NB4 (cell line): ENCODE measurements at places on chromosomes 5 and 9.

DNA sequence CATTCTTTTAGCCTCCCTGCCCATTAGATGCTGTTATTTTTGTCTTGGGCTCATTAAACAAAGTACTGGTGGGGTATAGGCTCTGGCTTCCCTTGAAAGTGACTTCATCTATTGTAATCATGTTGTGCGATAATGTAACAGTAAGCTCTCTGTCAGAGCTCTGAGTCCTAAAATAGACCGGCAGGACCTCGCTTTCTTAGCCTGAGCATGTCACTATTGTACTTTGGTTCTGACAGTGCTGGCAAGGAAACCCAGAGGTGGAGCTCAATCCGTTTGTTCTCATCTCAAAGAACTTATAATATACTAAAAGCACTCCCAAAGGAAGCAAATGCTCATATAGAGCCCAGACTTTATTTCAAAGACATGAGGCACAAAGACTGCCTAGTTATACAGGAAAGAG, 339.1 kb upstream of the CCNH start:
- DNase-seq = no peak

DNA sequence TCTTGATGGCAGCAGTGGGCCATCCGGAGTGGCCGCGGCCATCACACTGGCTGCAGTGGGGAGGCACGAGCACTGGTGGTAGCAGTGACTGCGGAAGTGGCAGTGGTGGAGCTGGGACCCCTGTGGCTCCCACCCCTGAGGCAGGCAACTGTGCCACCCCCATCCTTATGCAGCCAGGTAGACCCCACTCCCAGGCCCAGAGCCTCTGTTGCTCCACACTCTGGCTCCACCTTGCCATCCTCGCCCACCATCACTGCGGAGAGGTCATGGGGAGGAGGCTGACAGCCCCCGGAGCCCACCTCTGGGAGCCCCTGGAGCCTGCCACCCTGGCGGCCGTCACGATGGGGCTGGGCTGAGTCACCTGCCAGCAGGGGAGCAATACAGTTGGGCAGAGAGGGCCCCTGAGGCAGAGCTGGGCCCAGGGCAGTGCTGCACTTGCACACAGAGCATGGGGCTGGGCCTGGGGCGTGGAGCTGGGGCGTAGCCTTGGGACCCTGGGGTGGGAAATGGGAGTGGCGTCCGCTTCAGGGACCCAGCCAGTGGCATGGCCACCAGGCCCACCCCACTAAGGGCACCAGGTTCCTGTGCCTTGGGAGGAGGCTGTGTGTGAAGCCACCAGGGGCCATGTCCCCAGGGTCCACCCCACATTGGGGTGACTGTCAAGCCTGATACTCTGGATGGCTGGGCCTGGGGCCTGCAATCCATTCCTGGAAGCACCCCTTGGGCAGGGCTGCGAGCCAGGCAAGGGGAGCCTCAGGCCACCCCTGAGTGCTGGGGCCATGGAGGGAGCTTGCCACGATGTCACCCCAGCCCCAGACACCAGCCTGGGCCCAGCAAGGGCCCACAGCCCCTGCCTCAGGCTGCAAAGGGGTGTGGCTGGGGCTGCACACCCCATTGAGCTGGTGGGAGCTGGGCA, 7.7 kb downstream of the AMBP start:
- DNase-seq = no peak

DNA sequence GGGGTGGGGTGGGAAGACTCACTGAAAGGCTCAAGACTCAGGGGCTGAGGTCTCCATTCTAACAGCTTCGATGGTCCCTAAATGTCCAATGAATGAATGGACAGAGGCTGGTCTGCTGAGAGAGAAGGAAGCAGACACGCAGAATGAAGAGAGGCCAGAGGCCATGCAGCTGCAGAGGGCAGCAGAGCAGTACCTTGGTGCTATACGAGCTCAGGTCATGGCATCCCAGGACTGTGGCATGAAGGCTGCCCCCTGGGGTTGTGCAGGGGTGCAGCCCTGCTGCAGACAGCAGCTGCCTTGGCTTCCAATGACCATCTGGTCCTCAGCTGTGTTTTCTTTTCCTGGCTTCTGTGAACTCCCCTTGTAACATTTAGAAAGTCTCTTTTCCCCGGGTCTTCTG, 15.2 kb upstream of the CORO2A start:
- DNase-seq = no peak

- no peak for DNase-seq
These were observed 855 bp downstream of the MCC start for GRCh38 chr5:113487416-113487780.

DNA sequence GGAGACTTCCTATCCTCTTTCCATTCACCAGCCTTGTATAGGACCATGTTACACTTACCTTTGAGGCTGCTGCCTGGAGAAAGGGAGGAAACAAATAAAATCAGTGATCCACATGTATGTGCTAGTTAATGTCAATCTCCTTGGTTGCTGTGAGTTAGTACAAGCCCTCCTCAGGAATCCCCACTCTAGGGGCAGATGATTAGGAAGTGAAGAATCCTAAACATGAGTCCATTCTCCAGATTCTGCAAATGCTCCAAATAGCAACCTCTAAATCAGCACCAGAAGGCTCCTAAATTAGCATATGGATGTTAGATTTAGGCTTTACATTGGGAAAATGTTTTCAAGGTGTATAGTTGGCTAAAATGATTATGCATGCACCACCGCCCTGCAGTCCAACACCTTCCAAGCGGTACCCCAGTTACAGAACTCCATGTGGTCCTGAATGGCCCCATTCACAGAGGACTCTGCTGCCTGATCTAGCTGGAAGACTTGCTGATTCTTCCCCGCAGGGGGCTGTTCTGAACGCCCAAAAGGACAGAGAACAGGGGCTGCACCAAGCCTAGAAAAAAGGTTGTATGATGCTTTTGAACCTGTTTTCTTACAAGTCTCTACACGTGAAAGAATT, 123.2 kb downstream of the TLE1 start:
- no peak for DNase-seq

GRCh38 chr9:37104183-37104889, 16.0 kb upstream of the ZCCHC7 start:
- DNase-seq = peak; percentile 58

DNA sequence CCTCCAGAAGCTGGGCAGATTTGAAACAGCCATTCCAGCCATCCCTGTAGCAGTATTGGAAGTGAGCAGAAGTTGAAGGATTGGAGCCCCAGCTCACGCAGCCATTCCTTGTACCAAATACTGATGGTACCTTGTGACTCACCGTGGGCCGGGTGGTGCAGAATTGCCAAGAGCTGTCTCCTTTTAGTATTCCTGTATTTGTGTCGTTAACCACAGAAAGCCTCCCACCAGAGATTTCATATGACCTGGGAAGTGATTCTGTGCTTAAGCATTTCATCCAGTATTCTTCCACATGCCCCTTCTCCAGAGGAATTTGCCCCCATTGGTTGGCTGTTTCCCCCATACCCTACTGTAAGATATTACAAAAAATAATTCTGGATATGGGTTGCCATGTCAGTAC, 17.7 kb upstream of the TLX3 start:
- no peak for DNase-seq

DNA sequence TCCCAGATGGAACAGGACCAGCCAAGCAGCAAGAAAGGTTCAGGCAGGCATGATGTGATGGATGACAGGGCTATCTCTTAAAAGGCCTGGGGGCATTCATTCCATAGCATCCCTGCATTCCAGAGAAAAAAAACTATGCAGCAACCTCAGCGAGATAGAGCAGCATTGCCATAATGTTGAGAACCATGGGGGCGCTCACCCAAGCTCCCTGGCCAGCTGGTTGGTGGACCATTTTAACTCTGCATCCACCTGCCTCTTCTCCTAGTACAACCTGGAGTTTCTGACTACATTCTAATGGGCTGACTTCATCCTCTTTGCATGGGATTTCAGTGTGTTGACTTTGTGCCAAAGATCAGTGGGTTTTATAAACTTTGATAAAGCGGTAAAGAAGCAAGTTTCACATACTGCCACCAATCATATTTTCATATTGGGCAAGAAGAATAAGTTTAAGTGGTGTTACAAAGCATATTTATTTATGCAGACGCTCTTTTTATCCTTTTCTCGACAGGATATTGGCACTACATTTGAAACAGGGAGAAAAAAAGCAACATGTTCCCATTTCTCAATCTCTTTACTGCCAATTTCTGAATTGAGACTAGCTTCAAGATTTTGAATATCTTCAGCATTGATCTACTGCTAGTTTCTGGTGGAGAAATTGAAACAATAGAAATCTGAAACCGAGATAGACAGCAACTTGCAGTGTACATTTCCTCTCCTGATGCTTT, 378.3 kb upstream of the WWC1 start:
- no peak for DNase-seq

- no peak for DNase-seq
These were observed 589.4 kb downstream of the NR2F1-AS1 start for GRCh38 chr5:92991581-92992067.

DNA sequence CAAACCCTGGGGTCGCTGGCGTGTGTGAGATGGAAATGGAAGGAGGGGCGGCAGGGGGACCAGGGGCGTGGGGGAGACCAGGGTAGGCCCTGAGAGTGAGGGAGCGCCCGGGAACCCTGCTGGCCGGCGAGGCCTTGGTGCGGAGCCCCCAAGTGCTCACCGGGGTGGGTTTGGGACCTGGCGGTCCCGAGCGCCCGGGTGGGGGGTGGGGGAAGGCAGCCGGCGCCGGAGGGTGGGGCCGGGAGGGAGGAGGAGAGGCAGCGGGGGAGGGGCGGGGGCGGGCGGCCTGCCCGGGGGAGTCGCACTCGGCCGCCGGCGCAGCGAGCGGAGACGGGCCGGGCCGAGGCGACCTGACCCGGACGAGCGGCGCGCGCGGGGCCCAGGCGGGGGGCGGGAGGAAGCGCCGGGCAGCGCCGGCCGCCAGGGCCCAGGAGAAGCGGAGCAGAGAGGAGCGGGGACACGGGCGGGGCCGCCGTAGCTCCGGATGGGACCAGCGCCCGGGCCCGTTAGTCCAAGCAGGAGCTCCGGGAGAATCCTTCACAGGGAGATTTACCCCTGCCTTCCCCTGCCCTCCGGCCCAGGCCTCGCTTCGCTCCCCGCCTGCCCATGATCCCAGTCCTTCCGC, at the start of gene NPR2:
NPR2 (plus strand) TSS at position 295 of the 625 bp plus-strand sequence. CDS start 818 bp downstream, outside the sequence.
- DNase-seq = no peak

DNA sequence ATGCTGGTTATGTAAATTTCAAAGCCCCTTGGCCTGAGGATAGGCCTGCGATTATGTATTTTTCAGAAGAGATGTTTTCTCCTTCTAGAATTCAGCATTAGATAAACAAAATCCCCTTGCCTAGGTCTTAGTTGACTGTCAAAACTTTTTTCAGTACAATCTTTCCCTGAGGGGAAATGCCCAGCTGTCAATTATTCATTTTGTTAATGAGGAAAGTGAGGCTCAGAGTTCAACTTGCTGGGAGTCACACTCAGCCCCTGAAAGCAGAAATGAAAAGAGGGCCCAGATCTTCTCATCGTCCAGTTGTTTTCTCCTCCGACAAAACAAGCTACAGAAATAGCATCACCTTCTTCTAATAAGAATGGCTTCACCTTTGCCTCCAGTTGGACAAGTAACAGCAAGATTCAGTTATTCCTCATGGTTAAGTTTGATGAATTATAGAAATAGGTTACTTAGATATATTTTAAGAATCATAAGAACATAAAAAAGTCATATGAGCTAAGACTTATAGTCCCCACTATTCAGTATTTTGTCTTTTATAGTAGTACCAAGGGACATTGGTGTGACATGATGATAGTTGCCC, 627.1 kb upstream of the WWC1 start:
- DNase-seq = no peak

DNA sequence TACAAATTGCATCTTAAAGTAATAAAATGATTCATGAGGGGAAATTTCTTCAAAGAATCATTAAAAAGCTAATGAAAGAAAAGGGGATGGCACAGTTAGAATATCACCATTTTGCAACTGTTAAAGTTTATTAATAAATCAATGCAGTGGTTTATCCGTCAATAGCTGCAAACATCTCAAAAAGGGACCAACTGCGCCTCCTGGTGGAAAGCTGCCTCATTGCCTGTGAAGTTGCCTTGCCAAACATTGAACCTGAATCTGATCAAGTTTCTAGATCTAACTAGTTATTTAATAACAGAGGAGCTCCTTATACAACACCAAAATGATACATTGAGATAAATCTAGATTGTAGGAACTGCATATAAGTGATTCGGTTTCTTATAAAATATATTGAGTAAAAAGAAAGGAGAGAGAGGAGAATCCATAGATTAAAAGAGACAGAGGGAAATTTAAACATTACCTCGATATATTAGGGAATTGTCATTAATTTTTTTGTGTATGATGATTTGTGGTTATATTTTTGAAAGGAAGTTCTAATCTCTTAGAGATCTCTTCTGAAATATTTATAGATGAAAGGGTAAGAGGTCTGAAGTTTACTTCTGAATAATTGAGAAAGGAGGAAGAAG, 6.9 kb upstream of the NDUFB6 start:
- peak; percentile 79 for DNase-seq

GRCh38 chr5:126718236-126718868, 58.6 kb upstream of the LMNB1 start:
- DNase-seq = no peak

GRCh38 chr9:70081120-70081495, 37.5 kb downstream of the MAMDC2 start:
- DNase-seq = peak; percentile 1

GRCh38 chr9:4380406-4380805, 80.5 kb upstream of the GLIS3 start:
- no peak for DNase-seq

GRCh38 chr5:73338256-73339050, 110.1 kb downstream of the FOXD1 start:
- no peak for DNase-seq

GRCh38 chr5:153813901-153814300, 224.8 kb downstream of the FAM114A2 start:
- no peak for DNase-seq

GRCh38 chr9:13053504-13053903, 226.0 kb downstream of the MPDZ start:
- no peak for DNase-seq

GRCh38 chr5:177552839-177553455, 1.4 kb downstream of the FAM193B start:
- DNase-seq = peak; percentile 43

GRCh38 chr5:85512896-85513295, 1104.8 kb upstream of the COX7C start:
- no peak for DNase-seq

- DNase-seq = peak; percentile 49
These were observed 421.0 kb downstream of the KDM4C start for GRCh38 chr9:7178729-7179128.

- DNase-seq = peak; percentile 57
These were observed 118.1 kb downstream of the DPYSL3 start for GRCh38 chr5:147391781-147392180.
